ENCODE measurements at places on chromosomes 3 and 15. TPM values are rescaled to one million over a fixed set of nuclear protein-coding genes. Genes with fewer than 3 reads are reported as not detected.

- DNase-seq: no peak
Measured at GRCh38 chr3:23430781-23431398, 227.8 kb downstream of the UBE2E2 start.

GRCh38 chr3:9173445-9173844 lies 76.0 kb downstream of the SRGAP3 start:
- DNase-seq: no peak

DNA sequence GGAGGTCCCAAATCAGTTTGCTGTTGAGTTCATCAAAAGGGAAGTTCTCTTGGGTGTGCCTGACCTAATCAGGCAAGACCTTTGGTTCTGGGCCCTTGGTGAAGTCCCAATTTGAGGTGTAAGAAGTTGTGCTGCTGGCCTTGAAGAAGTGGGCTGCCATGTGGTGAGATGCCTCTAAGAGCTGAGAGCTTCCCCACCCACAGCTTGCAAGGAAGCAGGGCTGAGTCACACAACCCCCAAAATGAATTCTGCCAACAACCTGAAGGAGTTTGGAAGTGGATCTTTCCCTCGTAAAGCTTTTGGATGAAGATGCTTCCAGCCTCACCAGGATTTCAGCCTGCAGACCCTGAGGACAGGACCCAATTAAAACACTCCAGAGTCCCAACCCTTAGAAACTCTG lies 129.3 kb upstream of the NSMCE3 start:
- no peak for DNase-seq

DNA sequence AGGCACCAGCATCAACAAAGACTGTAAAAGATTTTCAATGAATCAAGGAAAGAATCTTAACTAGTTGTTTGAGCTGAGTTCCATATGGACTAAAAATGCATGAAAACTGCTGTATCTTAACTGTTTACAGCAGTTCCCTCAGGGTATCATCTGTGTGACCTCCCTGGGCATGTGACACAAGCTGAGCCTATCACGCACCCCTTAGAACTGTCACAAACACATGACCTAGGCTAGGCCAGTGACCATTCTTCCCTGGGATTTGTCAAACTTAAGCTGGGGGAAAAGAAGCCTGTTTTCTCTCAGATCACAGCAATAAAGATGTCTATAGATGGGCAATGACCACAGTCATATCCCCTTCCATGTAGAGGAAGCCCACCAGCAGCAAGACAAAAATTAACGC lies 35.7 kb downstream of the IGF2BP2 start:
- DNase-seq: no peak

GRCh38 chr3:67362686-67363085 lies 291.7 kb downstream of the SUCLG2 start:
- no peak for DNase-seq

DNA sequence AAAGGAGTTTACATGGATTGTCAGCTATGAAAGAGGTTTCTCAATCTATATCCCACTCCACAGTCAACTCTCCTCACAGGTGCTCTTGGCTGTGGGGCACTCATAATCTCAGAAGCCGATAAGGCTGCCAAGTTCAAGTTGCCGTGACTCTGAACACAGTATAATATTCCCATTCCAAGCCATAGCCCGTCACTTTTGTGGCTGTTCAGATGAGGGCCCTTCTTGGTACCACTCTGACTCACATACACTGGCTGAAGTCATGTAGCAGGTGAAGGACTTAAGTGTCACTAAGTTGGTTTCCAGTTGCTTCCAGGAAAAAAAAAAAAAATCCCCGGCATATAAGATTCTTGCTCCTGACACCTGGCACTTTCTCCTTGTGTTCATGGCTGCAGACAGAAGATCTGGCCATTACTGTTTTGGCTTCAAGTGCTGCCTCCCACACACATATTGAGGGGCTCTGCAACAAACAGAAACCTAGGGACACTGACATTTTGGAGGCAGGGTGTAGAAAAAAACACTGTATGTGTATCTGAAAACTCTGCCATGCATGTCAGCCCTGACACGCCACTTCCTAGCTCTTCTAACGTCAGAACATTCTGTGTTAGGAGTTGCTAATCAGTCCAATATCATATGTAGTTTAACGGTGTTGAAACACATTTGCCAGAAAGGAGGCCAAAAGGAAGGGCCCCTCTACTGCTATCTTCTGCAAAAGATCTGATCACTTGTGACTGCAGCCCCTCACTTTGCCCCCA lies 170.2 kb upstream of the ICE2 start:
- no peak for DNase-seq

GRCh38 chr3:177284383-177284881 lies 87.2 kb upstream of the TBL1XR1 start:
- no peak for DNase-seq

Gene ITGA11
- 136 TPM for total RNA-seq

Gene CD86
- not detected for total RNA-seq

Gene CACNA2D2
- total RNA-seq: 0.85 TPM

Gene INKA1
- not detected for total RNA-seq

Gene RAB8B
- 25.1 TPM for total RNA-seq

Gene MYZAP
- total RNA-seq: 7.6 TPM
